ENCODE measurements at places on chromosomes 1 and 21.

DNA sequence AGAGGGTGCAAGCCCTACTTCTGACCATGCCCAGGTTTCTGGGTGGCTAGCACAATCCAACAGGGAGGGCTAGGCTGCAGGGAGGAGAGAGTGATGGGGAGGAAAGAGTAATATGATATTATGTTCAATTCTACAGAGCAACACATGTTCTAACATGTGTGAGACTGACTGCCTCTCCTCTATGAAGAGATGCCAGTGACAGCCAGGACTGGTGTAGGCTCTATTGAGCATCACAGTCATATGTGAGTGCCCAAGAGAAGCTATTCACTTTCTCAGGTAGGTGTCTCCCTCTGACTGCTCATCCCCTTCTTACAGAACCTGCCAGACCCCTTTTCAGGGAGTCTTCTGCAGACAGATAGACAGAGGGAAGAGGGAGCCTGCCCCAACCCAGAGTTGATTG lies 446.1 kb downstream of the SIPA1L2 start:
- DNase-seq: no peak

DNA sequence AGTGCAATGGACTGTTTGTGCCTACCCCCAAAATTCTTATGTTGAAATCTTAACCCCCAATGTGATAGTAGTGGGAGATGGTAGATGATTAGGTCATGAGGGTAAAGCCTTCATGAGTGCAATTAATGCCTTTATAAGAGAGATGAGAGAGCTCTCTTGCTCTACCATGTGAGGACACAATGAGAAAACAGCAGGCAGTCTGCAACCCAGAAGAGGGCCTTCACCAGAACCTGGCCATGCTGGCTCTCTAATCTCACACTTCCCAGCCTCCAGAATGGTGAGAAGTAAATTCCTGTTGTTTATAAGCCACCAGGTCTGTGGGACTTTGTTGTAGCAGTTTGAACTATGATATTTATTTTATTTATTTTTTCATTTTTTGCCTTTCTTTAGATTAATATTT lies 21.0 kb downstream of the RYR2 start:
- no peak for DNase-seq

DNA sequence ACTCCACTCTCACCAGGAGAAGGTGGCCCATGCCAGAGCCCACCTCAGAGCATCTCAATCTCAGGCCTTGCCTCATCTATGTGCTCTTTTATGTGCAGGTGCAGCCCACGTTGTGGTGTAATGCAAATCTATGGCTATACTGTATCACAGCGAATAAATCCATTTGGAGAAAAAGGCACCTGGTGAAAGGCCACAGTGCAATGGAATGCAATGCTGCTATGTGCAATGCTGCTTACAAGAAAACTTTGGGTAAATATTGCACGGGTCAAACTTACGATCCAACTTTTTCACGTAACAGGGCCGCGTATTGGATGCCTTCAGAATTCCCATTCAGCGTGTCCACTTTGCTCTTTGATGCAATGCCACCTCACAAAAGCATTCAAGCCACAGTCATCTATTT lies 13.5 kb downstream of the ZBTB18 start:
- DNase-seq: no peak

DNA sequence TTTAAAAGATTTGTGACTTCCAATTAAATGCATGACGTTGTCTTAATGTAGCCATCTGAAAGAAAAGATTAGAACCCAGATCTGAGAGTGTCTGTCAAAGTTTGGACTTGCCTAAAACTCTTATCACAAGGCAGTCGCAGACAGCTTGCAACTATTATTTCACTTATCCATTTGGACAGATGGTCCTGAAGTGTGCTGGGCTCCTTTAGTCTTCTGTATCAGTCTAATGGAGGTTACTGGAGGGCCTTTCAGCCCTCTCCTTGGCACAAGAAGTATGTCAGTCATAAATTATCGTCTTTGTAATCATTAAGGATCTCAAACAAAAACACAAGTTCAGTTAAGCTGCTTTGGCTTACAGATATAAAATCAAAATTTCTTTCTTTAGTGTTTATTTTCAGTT lies 15.5 kb downstream of the PROX1 start:
- no peak for DNase-seq

DNA sequence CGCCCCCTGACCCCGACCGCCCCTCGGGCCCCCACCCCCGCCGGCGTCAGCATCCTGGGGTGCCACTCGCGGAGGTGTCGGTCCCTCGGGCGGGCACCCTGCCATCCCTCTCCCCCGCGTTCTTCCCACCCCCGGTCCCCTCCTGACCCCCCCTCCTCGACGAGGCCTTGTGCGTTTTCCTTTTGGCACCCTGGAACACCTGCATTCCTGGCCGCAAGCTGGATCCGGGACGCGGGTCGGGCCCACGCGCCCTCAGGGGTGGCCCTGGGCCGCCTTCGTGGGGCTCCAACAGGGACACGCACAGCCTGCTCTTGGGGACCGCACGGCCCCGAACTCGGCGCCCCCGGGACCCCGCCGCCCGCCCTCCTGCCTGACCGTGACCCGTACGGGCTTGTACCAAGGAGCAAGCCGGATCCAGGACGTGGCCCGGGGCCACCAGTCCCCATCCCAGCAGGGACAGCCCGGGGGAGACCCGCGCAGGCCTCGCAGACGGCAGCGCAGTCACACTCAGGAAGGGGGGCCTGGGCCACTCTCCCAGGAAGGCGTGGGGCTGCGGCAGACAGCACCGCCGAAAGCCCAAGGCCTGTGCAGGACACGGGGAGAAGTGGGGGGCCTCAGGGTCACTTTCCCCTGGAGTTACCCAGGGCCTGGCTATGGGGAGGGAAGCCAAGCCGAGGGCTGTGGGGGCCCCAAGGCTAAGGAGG lies 579 bp upstream of the SLC19A1 start:
- no peak for DNase-seq

- no peak for DNase-seq
Measured at GRCh38 chr1:94817712-94818111, 2.4 kb upstream of the SLC44A3 start.

GRCh38 chr1:57285992-57286391 lies 137.9 kb downstream of the DAB1 start:
- DNase-seq: no peak

DNA sequence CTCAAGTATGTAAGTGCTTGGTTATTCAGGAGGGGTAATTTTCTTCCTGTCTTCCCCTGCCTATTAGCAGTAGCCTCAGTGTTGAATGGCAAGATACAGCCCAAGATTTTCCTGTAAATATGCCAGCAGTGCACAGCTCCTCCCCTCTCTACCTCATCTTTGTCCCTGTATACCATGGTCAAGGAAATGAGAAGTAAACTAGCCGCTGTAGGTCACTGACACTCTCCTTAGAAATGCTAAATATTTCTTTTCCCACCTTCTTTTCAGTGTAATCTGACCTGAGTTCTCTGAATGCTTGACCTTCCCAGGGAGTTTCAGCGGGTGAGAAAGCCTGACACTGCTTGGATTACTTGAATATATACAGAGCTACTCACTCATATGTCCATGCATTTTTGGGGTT lies 84.1 kb upstream of the ZNF326 start:
- no peak for DNase-seq

- no peak for DNase-seq
Measured at GRCh38 chr1:220825819-220826551, 39.3 kb downstream of the MTARC1 start.

- DNase-seq: no peak
Measured at GRCh38 chr1:208500375-208500774, 256.2 kb upstream of the PLXNA2 start.

- no peak for DNase-seq
Measured at GRCh38 chr1:67110352-67110751, 24.4 kb downstream of the C1orf141 start.

- no peak for DNase-seq
Measured at GRCh38 chr1:101291562-101292380, 55.0 kb downstream of the S1PR1 start.

DNA sequence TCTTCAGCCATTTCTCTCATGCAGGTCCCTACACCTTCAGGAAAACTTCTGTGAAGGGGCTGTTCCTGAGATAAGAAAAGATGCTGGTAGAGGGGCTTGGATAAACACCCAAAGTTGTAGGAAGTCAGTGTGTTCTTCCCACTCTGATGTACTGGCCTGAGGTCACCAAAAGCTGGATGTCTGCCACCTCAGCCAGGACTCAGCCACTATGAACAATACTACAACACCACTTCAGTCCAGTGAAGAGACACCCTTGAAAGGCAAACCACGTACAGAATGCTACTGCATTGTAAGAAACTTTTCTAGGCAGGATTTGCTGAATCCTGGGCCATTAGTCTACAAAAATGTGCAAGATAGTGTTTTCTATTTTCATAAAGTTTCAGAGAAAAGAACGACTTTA lies 2.4 kb downstream of the PTPN14 start:
- DNase-seq: no peak

GRCh38 chr1:203165800-203166161 lies 9.8 kb downstream of the MYBPH start:
- DNase-seq: no peak

GRCh38 chr1:224623743-224624333 lies 7.7 kb downstream of the CNIH3 start:
- DNase-seq: peak; percentile 48

DNA sequence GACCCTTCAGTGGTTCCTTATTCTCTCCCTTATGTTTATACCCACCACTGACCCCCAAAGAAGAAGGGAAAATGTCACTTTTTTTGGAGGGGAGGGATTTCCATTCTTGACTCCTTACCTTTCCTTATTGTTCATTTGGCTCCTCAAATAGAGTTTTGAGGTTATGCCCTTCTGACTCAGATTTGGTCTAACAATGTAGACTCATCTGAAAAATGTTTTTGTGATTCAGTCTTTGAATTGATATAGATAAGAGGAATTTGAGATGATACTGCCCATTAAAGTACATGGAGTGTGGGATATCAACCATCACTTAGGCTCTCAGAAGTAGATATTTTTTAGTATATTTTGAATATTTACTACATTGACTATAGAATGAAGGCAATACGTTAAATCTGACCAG lies 16.1 kb downstream of the USP1 start:
- DNase-seq: no peak

DNA sequence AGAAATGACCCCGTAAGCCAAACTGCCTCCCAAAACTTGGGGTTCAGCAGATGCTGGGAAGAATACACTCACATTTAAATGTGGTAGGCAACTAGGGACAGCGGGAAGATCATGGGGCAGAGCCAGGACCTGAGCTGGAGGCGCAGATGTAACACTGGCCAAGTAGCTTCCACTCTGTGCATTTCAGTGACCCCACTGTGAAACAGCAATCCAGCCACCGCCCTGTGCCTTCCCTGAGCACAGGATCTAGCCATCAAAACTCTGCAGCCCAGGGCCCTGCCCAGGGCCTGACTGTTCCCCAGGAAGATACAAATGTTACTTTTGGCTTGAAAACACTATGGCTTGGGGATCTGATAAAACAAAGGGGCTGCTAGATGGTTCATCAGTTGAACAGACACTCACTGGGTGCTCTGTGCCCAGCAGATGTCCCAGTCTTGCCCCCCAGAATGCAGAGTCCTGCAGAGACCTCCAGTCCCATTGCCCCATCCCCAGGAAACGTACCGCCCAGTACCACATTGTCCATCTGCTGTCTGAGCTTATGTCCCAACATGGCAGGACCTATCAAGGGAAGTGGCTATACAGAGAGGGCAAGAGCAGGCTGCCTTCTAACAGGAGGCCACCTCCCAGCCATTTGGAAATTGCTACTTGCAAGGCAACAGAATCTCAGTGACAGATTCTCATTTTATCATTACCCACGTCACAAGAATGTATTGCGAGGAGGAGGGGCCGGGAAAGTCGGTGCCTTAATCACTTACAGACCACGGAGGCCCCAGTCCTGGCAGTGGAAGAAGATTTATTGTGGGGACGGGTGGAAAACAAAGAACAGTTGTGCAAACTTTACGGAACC lies 124.0 kb downstream of the DMRTB1 start:
- DNase-seq: no peak

- no peak for DNase-seq
Measured at GRCh38 chr1:32291145-32291707, 657 bp upstream of the HDAC1 start.

DNA sequence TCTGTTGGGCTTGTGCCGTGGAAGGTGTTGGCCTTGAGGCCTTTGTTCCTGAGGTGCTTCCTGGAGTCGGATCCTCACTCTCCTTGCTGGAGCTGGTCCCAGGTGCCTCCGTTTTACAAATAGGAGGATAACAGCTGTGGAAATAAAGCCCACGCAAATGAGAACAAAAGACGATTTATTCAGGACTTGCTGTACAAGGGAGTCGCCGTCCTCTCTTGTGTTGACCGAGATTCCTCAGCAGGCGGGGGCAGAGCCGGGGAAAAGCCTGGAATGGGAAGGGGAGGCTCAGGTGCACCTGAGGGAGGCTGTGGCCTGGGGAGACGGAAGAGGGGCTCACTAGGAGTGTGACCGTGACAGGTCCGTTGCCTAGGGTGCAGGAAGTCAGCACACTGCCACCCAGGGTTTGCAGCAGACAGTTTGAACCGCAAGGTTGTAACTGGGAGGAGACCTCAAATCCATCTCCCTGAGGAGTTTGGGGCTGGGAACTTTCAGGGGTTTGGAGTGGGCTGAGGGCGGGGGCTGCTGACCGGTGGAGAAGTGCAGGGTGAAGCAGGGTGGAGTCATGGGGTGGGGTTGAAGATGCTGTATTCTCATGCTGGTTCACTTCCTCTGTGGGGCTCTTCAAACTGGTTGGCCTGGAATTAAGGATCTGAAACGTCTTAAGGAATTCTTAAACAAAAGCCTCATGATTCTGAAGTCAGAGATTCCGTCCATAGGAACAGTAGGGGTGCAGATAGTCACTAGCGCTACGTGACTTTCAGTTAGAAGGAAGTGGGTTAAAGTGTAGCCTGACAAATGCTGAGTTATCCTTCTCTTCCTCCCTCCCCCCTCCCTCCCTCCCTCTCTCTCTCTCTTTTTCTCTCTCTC lies 2.6 kb upstream of the CSTB start:
- no peak for DNase-seq

- DNase-seq: no peak
Measured at GRCh38 chr1:25195835-25196234, 36.5 kb downstream of the SYF2 start.

DNA sequence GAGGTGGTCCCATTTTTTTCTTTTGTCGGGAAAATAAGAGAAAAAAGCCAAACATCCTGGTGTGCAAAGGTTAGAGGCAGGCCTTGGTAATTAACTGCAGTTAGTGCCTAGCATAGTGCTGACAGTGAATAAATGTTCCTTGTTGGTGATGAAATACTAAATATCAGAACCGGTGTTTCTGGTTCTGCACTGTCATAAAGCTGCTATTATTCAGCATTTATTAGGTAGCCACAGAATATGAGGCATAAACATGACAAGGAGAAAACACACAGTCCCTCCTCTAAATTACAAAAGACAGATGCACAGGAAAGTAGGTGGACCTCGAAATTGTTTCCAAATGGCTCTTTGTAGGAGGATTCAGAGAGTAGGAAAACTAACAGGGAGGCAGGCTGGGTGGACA lies 122.0 kb upstream of the ADGRL2 start:
- no peak for DNase-seq

DNA sequence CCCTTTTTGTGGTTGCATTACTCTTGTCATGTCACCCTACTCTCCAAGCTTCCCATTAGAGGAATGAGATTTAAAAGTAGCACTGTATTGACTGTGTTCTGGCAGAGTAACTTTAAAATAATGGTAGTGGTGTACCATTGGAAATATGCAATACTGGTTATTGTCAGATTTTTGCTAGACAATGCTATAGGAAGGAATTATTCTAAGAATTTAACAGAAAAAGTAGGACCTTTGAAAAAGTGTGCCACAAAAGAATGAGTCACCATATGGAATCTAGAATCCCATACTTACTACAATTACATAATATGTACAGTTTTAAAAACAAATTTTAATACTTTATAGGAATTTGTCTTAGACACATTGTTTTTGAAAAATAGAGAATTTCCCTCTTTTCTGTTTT lies 13.8 kb downstream of the MIER1 start:
- no peak for DNase-seq

All from stimulated activated CD8-positive, alpha-beta memory T cell treated with anti-CD3 and anti-CD28 coated beads, Interleukin-2, amount 100 ng/mL, for 1 hour (primary cell).